Retinal pigment epithelial cell (primary cell): ENCODE measurements at places on chromosomes 4 and X.

DNA sequence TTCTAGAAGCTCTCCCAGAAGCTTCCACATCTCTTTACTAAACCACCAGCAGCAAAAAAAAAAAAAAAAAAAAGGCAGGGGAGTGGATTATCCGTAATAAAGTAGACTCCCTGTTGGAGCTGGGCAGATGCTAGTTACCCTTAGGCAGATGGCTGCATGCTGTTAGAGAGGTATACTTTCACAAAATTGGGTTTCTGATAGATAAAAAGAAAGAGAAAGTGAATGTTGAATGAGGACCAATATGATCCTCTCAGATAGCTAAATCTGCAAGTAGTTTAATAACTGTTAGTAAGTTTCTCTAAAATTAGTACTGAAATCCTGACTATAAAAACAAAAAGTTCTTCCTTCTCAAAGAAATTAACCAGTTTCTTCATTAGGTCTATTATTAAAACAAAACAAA, 195.4 kb downstream of the ANAPC10 start:
- DNase-seq = no peak

DNA sequence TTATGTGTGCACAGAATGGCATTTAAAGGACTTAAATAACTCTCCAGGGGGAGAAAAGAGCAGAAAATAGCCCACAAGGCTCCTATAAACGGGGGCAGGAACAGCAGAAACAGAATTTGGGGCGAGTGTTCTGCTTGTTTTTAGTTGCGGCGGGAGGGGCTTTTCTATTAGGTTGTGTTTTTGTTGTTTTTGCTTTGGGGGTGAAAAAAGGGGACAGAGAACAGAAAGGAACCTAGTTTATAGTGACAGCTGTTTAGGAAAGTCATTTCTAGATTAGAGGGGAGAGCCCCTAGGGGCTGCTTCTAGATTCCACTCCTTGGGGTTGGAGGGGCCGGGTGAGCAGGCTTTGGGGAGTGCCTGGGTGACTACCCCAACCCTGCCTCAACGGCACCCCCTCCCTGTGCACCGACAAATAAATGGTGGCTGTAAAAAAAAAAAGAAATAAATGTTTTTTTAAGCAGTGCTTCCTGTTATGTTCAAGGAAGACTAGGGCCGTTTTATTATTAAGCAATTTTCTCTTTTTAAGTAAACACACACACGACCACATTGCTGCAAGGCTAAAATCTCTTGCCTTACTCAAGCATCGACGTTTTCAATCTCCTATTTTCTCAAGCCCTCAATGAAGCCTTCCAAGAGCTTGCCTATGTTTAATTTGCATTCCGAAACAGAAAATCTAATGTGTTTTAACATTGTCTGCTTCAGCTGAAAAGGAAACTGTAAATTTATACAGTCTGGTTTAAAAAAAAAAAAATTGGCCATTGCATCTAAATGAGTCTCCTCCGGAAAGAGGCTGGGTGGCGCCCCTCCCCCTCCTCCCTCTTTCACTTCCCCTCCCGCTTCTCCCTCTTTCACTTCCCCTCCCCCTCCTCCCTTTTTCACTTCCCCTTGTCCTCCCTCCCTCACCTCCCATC, 123.3 kb upstream of the TBL1X start:
- DNase-seq = no peak

DNA sequence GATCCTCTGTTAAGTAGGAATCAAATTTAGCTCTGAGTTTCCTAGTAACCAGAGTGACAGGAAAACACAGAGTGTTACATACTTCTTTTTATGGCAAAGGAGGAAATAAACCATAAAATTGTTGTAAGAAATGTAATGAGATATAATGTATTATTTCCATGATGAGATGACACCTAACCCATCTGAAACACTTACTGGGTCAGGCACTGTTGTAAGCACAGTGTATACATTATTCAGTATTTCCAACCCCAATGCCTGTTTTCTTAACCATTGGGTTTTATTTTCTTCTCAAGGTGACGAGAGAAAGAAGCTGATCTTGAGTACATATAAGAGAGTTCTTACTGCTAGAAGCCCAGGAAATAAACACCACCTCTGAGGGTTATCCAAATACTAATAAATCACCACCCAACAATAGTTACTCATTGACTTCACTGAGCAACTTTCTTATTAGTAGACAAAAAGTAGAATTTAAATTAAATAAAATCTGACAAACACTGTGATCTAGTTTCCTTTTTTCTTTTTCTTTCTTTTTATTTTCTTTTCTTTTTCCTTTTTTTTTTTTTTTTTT, 4.2 kb upstream of the ENAM start:
- no peak for DNase-seq

- DNase-seq = no peak
These were observed 11.5 kb downstream of the ETNPPL start for GRCh38 chr4:108751321-108751720.

GRCh38 chrX:40340116-40340515, 240.7 kb upstream of the ATP6AP2 start:
- DNase-seq = no peak

DNA sequence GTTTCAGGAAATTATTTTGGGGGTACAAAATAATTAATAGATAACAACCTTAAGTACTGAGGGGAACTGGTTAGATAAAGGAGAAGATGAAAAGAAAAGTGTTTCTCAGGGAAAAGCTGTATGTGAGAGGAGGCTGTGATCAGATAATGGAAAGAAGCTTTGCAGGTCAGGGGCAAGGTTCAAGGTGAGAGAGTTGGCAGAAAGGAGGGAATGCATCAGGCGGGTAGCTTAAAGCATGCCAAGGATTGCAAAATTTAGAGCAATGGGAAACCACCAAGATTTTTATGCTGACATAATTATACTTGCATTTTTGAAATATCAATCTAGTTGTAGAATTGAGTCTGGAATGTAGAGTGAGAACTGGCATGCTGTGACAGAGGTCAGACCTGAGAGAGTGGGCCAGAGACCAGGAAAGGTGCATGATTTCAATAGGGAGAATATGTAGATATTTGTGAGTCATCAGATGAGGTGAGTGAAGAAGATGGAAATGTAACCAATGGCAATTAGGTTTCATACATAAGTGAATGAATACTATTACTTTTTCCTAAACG, 508.7 kb downstream of the TRIML1 start:
- no peak for DNase-seq

- no peak for DNase-seq
These were observed 346.2 kb downstream of the MAGEB5 start for GRCh38 chrX:26562156-26562555.

DNA sequence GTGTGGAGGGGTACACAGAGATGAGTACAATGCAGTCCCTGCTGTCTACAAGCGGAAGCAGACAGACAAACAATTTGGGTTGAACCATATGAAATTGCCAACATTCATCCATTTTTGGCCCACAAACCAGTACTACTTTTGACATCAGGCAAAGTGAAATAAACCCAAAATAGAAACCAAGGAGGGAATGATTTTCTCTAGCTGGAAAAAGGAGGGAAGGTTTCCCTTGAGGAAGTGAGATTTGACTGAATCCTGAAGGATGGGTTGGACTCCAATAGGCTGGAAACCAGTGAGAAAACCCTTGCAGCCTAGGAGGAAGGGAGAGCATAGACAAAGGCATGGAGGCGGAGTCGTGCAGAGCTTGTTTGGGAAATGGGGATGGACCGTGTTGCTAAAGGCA, 63.5 kb upstream of the PJA1 start:
- no peak for DNase-seq

GRCh38 chr4:142559986-142560385, 286.1 kb downstream of the INPP4B start:
- DNase-seq = peak; percentile 91

- DNase-seq = no peak
These were observed 1425.5 kb downstream of the PCDH18 start for GRCh38 chr4:136106753-136107152.

DNA sequence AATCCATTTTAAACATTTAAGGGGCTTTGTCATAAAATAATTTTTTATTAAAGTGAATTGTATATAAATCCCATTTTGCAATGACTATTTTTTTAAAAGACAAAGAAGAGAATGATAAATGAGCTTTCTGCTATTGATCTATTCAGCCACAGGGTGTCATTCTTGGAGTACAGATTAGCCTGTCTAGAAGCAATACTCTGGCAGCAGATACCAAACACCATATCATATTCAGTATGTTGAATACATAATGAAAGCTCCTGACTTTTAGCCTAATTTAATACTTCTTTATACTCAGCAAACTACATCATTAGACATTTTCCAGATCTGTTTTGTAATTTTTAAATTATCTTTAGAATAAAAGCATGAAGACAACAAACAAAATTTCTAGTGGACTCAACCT, 496.3 kb downstream of the PDGFC start:
- DNase-seq = peak; percentile 51

DNA sequence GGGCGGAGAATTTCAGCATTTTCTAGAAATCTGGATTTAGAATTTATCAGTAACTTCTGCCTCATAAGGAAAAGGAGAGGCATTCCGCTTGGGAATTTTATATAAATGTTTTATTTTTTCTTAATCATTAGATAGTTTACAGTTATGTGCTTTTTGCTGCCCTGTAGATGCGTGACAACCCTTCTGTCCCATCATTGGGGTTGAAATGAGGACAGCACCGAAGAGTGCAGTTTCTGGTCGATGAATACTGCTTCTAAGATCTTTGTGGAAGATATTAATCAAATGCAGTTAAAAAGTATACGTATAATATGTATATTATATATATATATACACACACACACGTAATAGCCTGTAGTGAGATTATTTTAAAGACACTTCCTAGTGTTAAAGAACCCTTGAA, 1.5 kb downstream of the RBPJ start:
- no peak for DNase-seq

DNA sequence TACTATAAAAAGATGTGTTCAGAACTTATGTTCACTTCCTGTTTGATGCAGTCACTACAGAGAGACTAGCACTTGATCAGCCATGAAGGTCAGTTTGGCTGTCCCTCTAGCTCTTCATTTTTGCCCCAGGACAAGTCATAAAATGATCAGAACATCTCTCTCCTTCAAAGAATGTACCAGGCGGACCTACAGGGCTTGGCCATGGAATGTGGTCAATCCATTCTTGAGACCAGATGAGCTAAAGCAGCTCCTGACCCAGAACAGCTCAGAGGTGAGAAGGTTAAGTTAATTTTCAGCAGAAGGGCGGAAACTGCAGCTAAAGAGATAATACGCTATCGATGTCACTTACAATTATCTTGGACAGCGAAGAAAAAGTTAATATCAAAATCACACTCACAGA, 49.2 kb upstream of the TAB3 start:
- no peak for DNase-seq

DNA sequence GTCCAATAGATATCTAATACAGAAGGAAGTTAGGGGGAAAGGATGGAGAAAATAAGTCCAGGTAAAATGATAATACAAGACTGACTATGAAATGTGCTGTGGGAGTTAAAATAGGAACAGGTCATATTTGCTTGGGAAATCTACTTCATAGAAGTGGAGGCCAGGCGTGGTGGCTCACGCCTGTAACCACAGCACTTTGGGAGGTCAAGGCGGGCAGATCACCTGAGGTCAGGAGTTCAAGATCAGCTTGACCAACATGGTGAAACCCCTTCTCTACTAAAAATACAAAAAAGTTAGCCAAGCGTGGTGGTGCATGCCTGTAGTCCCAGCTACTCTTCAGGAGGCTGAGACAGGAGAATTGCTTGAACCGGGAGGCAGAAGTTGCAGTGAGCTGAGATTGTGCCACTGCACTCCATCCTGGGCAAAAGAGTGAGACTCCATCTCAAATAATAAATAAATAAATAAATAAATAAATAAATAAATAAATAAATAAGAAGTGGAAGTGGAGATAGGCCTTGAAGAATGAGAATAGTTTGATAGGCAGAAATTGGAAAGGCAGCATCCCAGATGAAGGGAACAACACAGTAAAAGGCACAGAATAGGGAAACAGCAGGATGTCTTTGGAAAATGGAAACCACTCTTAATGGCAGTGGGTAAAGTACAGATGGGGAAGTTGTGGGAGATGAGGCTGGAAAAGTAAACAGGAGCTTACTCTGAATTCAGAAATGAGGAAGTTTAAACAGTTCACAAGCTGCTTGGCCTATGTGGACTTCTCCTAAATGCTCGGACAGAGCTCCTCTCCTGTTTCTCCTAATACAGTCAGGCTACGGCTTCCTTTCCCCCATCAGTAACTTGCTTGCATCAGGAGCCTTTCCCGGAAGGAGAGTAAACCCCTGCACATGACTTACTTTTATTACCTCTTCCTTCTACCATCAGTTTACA, 15.1 kb upstream of the GK start:
- no peak for DNase-seq

- DNase-seq = no peak
These were observed 564 bp downstream of the PGK1 start for GRCh38 chrX:78104447-78105176.

- no peak for DNase-seq
These were observed 192.9 kb downstream of the ARHGAP10 start for GRCh38 chr4:147924604-147925412.

GRCh38 chr4:27930291-27930690, 1069.7 kb downstream of the STIM2 start:
- DNase-seq = no peak

GRCh38 chr4:121951521-121952110, at the start of gene TRPC3:
TSS of gene TRPC3 (minus strand) at chr4:121952060. CDS start at chr4:121951680, 380 bp downstream.
- DNase-seq = no peak

DNA sequence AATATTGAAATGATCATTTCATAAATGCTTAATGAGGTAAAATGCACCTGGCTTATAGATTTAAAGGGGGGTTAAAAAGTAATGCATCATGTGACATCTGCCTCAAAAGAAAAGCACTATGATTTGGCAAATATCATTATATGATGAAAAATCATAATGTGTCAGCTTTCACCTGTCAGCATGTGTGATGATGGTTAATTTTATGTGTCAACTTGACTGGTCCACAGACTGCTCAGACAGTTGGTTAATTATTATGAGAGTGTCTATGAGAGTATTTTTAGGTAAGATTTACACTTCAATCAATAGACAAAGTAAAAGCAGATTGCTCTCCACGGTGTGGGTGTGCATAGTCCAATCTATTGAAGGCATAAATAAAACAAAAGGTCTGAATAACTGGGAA, 1986.7 kb downstream of the PCDH7 start:
- DNase-seq = no peak

GRCh38 chrX:40174854-40175510, 77.2 kb upstream of the BCOR start:
- DNase-seq = no peak

DNA sequence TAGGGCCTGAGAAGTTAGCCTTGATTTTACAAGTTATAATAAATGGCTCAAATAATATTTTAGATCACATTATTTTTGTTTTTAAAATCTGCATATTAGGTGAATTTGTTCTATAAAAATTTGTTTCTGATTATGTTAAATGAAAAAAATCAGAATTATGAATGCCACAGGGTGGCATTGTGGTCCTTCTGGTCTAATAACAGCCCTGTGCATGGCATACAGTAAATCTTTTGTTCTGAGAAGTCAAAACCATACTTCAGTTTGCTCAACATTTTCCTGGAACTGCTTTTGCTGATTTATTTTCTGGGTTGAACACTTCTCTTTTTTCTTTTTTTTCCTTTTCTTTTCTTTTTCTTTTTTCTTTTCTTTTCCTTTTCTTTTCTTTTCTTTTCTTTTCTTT, 101.0 kb upstream of the UBQLN2 start:
- DNase-seq = no peak

- no peak for DNase-seq
These were observed 782 bp downstream of the PITX2 start for GRCh38 chr4:110621839-110622751.

GRCh38 chr4:153137159-153137558, 67.1 kb upstream of the TRIM2 start:
- peak; percentile 59 for DNase-seq
